ENCODE measurements at places on chromosomes 13 and 19. TPM values are rescaled to one million over a fixed set of nuclear protein-coding genes. Genes with fewer than 3 reads are reported as not detected.

DNA sequence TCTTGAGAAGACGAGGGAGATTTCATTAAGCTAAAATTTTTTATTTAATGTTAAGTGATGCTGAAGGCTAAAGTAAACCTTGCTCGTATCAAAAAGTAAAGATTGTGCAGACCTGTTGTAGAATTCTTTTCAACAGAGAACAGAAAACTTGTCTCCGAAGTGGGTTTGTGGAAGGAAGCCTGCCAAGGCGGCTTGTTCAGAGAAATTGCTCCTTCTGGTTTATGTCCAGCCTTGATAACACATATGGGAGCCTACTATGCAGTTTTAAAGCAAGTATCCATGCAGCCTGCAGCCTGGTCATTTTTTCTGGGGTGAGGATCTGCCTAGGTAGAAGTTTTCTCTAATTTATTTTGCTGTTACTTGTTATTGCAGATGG lies 1.4 kb downstream of the MLNR start:
- DNase-seq = no peak

ZNF677 gene
- total RNA-seq = not detected

ZNF91 gene
- 23.7 TPM for total RNA-seq

DNA sequence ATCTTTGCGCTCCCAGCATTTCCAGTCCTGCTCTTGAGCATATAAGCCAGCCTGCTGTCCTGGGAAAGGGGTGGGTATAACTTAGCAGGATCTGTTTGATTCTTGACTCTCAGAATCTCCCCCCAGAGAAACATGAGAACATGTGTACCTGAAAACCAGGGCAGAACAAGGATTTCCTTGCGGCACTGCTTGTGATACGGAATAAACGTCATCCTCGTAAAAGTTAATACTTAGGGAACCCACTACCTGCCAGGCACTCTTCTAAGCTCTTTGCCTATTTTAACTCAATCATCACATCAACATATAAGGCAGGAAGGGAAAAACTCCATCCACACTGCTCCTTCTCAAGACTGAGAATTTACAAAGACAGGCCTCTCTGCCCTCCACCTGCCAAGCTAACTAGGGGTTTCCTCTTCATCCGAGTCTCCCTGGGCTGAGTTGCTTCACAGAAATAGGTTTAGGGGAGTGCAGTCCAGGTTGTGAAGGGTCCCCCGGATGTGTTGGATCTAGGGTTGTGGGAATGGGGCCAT lies 1.1 kb downstream of the ZNF653 start:
- DNase-seq = no peak

DNA sequence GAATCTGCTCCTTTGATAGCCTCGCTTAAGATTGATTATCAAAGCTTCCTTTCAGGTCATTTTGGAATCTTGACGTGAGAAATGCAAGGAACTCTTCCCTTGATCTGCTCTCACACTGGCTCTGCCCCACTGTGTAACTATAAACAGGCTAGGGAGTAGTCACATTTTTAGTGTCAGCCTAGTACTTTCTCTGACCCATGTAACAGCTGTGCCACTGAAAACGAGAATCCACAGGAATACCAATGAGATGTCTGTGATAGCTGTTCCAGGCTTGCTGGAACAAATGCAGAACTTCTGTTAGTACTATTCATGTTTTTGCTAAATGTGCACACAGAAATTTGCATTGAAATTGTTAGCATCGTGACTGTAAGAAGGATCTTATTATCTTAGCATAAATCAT lies 221.3 kb downstream of the MYO16 start:
- DNase-seq = no peak

DNA sequence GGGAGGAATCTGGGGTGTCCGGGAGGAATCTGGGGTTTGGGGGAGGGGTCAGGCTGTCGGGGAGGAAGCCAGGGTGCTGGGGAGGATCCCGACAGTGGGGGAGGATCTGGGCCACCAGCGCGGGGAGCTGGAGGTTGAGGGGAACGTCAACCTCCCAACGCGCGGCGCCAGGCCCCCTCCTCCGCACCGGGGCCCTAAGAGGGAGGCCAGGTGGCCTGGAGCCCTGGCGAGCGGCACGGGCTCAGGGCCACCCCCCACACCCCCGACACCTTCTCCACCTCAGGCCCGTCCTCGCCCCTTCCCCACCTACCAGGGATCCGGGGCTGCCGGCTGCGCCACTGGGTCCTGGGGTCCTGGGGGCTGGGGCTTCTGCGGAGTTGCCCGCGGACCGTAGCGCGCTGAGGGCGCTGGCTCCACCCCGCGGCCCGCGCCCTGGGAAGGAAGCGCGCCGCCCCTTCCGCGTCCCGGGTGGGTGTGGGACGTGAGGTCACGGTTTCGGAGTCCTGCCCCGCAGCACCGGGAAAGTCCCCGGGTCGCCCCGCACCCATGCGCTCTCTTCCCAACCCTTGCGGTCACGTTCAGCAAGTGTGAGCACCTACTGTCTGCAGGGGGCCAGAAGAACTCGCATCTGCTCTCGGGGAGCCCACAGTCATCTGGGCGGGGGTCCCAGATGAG lies at the start of gene TICAM1:
TICAM1 (minus strand) TSS at position 409 of the 675 bp plus-strand sequence. CDS start 13,335 bp downstream, outside the sequence.
- DNase-seq = peak; percentile 52

WDR87 gene
- not detected for total RNA-seq

- no peak for DNase-seq
These were observed 158.8 kb upstream of the TMTC4 start for GRCh38 chr13:100833427-100833826.

BCL2L12 gene
- 103 TPM for total RNA-seq

DNA sequence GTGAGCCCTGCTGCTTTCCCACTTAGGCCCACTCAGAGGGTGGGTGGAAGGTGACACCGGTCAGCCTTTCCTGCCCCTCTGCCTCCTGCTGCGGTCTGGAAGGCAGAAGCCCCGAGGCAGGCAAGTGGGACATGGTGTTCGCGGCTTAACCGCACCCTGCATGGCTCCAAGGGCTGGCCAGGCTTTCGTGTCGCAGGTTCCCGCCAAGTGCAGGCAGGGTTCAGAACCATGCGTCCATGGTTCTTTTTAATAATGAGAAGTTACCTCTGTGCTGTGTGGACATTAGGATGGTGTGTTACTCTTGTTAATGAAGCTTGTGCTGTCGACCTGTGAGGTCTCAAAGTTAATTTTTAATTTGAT lies 986 bp downstream of the DGKH start:
- no peak for DNase-seq

All from Caco-2 (cell line).